ENCODE measurements at places on chromosomes 3 and 15.

GRCh38 chr3:127440384-127440783 is 150.1 kb downstream of the TPRA1 start:
- DNase-seq, result no peak

DNA sequence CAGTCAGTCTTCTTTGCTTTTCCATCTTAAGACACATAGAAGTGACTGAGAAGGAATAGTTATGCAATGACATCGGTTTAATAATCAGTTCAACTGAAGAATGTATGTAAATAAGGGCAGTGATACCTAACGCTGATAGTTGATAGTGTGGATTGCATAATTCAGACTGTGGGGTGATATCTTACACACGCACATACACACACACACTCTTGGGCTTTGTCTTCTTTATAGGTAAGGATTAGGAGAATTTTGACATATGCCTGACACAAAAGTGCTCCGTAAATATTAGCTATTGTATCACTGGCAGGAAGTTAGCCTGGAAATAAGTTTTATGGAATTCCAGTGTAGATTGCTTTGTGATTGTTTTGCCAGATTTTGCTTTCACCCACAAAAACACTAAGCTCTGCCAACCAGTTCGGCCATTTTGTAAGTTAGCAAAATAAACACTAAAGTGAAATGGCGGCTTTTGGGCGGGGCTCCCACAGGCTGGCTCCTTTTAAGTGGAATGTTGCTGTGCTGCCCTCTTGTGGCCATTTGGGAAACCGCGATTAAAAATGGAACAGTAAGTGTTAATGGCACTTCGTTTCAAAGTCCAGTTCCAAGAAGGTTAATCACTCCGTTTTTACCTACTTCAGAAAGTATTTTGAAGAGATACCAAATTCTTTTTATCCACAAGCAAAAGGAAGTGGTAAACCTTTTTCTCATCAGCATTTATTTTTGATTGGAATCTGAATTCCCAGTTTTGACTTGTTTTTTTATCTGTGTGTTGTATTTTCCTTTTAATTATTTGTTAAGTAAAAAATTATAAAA is 17.7 kb downstream of the CHD2 start:
- DNase-seq, result peak; percentile 49

- DNase-seq, result no peak
These were observed 33.3 kb upstream of the GABRB3 start for GRCh38 chr15:26806151-26806550.

- no peak for DNase-seq
These were observed 101.3 kb upstream of the NANOGP8 start for GRCh38 chr15:35186346-35186745.

DNA sequence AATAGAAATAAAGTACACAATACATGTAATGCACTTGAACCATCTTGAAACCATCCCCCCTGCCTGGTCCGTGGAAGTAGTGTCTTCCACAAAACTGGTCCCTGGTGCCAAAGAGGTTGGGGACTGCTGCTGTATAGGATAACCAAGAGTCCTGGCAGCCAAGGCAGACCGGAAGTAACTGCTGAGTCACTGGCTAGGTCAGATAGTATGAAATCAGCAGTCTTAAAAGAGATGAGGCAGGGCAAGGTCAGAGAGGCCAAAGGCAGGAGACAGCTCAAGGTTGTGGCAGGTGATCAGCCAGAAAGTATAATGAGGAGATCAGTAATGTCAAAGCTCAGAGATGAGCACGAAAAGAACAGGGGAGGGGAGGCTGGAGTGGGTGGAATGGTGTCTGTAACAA is 60.2 kb downstream of the MAP3K13 start:
- DNase-seq, result no peak

DNA sequence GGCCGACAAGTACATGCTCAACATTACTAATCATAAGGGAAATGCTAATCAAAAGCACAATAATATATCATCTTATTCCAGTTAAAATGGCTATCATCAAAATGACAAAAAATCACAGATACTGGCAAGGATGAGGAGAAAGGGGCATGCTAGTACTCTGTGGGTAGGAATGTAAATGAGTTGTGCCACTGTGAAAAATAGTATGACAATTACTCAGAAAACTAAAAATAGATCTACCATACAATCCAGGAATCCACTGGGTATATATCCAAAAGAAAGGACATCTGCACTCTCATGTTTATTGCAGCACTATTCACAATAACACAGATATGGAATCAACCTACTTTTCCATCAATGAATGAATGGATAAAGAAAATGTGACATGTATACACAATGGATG is 1256.5 kb downstream of the SI start:
- no peak for DNase-seq

GRCh38 chr3:186719945-186720739 is 3.0 kb downstream of the KNG1 start:
- DNase-seq, result no peak

- no peak for DNase-seq
These were observed 9.6 kb upstream of the BTLA start for GRCh38 chr3:112508860-112509259.

GRCh38 chr3:134344560-134344959 is 29.7 kb downstream of the AMOTL2 start:
- no peak for DNase-seq

GRCh38 chr3:122969585-122970469 is 57.7 kb downstream of the SEMA5B start:
- no peak for DNase-seq

DNA sequence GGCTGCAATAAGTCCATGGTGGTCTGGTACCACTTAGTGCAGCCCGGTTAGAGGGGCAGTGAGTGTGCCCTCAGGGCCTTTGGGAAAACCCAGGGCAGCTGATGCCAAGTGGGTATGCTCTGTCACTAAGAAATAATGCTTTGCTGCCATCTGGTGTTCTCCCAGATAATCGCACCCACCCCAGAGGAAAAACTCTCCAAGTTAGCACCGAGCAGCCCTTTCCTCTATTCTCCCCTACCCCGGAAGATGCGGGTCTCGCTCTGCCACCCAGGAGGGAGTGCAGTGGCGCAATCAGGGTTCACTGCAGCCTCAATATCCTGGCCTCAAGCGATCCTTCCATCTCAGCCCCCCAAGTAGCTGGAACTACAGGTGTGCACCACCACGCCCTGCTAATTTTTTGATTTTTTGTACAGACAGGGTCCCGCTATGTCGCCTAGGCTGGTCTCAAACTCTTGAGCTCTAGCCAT is 21.3 kb upstream of the DAPK2 start:
- DNase-seq, result peak; percentile 46

DNA sequence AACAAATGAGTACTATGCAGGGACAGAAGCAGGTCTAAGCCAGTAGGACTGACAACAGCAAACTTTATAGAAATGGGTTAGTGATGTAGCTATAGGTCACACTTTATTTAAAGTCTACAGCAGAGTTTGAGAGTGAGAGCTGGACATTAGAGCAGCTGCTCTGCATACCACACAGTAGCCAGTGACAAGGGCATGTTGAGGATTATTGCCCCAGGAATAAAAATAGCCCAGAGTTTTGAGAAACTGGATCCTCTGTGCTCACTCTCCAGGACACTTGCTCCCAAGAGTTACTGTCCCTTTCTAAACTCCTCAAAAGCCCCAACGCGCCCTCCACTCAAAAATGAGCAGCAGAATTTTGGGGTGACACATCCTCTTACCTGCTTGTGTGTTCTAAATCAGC is 21.1 kb downstream of the LRTM1 start:
- DNase-seq, result no peak

DNA sequence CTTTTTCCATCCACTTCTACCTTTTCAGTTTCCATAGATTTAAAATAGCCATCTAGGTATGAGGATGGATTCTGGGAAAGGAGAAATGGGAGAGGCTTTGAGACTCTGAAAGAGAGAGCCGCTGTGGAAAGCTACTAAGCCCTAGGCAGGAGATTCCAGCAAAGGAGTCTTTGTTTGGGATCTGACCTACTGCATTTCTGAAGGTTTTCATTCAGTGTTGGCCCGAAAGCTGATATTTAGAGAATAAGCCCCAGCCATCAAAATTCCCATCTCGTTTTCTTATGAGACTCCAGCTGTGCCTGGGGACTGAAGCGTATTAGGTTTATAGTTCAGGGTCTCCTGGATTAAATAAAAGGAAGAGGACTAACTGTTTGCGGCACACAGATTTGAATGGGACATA is 19.5 kb downstream of the LIPH start:
- no peak for DNase-seq

GRCh38 chr3:100075851-100076730 is 38.2 kb downstream of the FILIP1L start:
- DNase-seq, result no peak

DNA sequence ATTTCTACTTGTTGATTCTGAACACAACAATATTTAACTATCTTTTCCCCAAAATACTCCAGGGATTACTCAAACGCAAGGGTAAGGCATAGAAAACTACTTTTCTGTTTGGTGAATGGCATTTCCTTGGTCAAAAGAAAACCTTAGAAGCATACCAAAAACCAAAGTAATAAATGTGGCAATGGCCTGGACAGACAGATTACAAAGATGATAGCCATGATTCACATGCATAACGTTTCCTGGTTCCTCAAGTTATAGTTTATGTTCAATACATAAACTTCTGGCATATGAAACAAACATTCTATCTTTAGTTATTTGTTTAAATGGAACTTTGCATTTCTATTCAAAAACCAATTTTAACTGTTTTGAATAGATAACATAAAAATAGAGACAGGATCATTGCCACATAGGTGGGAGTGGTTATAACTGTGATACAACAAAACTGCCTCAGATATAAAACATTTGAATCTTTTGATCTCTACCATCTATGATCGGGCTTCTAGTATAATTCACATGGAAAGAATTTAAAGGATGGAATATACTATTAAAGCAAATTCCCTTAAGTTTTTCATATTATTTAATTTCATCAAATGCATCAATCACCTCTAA is 32.1 kb downstream of the FOXP1 start:
- no peak for DNase-seq

DNA sequence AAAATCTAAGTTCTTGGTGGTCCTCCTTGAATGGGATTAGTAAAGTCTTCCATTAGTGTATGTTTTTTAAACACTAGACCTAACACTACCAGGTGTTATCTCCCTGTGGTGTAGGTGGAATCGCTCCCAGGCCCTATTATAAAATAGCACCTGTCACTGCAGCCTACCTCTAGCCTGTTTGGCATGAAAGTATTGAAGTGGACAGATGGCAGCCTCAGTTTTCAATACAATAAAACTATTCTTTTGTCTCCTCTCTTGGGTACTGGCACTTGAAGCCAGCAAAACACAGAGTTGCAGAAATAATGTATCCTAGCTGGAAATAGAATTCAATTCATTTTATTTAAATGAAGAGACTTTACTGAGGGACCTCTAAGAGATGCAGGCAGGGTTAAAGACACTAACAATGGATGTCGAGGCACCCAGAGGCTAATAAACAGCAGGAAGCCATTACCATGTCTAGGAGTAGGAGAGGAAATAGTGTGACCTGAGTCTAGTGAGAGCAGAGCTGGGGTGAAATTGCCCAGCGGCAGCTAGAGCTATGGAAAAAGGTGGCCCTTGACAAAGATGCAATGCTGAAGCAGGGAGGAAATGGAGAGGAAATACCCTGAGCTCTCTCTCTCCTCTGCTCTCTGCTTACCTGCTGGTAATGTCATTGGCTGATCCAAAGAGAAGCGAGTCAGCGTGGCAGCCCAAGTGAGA is 49.1 kb upstream of the TMEM158 start:
- DNase-seq, result no peak

GRCh38 chr3:75396316-75396802 is 267.8 kb upstream of the FRG2C start:
- no peak for DNase-seq

GRCh38 chr15:49406352-49407118 is 16.5 kb upstream of the FGF7 start:
- DNase-seq, result no peak

DNA sequence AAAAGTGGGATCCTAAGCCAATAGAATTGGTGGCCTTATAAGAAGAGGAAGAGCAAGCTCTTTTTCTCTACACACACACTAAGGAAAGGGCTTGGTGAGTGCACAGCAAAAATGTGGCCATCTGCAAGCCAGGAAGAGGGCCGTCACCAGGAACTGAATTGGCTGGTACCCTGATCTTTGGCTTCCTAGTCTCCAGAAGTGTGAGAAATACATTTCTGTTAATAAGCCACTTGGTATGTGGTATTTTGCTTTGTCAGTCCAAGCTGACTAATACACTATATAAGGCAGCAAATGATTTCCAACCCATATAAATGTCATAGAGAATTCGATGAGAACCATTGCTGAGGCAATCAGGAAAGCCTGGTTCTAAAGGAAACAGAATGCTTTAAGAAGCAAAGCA is 816.3 kb upstream of the SEMA6D start:
- no peak for DNase-seq

DNA sequence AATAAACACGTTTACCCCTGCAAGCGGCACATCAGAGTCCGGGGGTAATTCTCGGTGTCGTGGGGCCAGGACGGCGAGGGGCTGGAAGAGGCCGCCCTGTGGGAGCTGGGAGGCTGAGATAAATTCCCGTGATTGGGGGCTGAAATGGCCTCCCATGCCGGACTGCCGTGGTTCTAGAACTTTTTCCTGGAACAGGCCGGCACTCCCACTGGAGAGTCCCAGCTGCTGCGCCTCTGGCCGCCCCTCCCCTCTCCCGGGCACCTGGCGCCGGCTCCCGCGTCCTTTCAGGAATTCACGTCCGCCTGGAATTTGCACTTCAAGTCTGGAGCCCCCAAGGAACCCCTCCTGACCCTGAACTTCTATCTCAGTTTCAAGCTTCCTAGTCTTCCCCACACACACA is 10.8 kb upstream of the LRRC2 start:
- DNase-seq, result no peak

- DNase-seq, result no peak
These were observed 6.4 kb downstream of the PDE8A start for GRCh38 chr15:84987949-84988624.

DNA sequence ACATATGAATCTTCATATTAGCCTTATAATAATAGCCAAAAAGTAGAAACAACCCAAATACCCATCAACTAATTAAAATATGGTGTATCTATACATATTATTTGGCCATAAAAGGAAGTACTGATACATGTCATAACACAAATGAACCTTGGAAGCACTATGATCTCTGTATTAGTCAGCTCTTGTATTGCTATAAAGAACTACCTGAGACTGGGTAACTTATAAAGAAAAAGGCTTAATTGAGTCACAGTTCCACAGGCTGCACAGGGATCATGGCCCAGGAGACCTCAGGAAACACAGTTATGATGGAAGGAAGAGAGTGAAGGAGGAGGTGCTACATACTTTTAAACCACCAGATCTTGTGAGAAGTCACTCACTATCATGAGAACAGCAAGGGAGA is 16.0 kb upstream of the CCR2 start:
- DNase-seq, result no peak

DNA sequence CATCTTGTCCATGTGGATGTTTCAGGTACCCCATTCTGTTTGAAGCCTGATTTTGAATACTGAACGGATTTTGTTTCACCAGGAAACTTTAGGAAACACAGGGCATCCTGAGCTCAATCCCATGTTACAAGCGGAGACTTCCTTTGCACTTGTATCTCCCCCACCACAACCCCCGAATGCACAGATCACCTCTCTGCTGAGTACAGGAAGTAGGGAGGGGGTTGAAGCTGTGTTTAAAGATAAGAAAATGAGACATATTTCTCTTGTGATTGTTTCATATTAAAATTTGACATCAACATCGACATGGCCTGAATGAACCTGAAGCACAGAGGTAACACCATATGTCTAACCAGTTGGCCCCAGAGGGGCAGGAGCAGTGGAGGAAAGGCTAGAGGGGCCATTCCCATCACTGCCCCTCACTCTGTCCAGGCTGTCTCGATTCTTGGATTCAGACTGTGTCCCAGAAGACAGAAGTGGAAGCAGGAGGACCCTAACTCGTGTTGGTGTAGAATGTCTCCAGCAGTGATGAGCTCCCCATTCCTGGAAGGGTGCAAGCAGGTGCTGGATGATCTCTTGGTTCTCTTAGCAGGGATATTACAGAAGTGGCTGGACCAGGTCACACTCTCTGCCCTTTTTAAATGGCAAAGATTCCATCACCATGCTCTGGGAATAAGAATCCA is 59.6 kb upstream of the IQSEC1 start:
- no peak for DNase-seq

All from GOT3 (cell line).